ENCODE measurements at places on chromosomes 16 and 17.

GRCh38 chr17:69577098-69577497, 162.6 kb downstream of the MAP2K6 start:
- no peak for DNase-seq

DNA sequence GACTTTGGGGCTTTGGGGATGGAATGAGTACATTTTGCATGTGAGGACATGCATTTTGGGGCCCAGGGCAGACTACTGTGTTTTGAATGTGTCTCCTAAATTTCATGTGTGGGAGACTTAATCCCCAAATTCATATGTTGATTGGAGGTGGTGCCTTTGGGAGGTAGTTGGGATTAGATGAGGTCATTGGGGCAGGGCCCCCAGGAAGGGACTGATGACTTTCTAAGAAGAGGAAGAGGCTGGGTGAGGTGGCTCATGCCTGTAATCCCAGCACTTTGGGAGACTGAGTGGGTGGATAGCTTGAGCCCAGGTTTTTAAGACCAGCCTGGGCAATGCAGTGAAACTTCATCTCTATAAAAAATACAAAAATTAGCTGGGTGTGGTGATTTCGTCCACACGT, 42.8 kb upstream of the RAI1 start:
- DNase-seq = no peak

DNA sequence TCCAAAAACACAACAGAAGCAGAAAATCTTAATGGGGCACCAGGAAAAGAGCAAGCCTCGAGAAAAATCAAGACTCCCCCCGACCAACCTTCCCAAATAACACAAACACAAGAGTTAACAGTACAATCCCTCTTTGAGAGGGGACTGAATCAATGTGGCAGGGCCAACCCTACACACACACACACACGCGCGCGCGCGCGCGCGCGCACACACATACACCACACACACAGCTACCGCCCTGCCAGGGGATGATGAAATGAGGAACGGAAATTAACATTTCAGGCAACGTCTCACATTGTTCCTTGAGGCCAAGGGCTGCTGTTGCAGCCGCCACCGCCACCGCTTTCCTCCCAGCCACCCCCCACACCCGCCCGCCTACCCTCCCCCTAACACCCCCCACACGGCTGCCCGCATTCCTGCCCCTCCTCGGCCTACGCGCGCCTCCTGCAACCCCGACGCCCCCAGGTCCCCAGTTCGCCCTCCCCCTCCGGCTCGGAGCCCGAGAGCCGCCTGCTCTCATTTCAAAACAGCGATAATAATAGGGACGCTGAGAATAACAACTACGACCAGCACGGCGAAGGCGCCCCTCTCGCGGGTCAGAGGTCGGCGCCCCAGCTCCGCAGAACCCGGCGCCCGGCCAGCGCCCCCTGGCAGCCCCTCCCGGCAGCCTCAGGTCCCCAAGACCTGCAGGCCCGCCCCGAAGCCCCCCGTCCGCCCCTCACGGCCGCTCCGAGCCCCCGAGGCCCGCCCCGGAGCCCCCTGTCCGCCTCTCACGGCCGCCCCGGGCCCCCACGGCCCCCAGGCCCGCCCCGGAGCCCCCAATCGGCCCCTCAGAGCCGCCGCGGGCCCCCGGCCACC, 1.1 kb downstream of the ANKRD11 start:
- peak; percentile 84 for DNase-seq

GRCh38 chr16:89712274-89712781, 8.4 kb downstream of the VPS9D1 start:
- DNase-seq = no peak

DNA sequence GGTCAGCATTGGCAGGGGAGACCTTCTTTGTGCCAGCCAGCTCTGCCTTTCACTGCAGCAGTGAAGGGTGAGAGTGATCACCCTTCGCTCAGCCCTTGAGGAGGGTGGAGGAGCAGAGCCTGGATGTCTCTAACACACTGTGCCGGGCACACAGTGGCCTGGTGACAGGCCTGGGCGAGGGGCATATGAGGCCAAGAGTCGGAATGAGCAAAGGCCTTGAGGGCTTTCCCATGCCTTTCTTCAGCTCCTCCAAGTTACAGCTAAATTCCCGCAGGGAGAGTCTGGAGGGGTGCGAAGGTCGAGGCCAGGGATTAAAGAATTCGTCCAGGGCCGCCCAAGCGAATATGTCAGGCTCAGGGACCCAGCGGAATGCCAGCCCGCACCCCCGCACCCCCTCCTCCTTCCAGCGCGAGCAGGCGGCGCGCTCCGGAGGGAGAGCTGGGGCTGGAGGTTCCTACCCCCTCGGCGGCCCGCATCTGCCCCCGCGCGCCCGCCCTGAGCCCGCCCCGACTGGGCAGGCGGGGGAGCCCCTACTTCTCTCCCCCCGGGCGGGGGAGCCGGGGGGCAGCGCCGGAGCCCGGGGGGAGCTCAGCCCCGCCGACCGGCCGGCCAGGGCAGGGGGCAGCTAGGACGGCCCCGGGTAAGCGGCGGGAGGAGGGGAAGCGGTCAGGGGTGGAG, at the start of gene RASL10B:
TSS of gene RASL10B (plus strand) at position 401 of the 678 bp plus-strand sequence. CDS start 3,546 bp downstream, outside the sequence.
- peak; percentile 89 for DNase-seq

- DNase-seq = no peak
These were observed 128.4 kb downstream of the CDH11 start for GRCh38 chr16:64993464-64993863.

GRCh38 chr17:65025297-65025696, 31.2 kb downstream of the GNA13 start:
- no peak for DNase-seq

GRCh38 chr16:16086653-16087446, 136.4 kb downstream of the ABCC6 start:
- no peak for DNase-seq

- DNase-seq = no peak
These were observed 51.1 kb downstream of the SF3B3 start for GRCh38 chr16:70574595-70575271.

DNA sequence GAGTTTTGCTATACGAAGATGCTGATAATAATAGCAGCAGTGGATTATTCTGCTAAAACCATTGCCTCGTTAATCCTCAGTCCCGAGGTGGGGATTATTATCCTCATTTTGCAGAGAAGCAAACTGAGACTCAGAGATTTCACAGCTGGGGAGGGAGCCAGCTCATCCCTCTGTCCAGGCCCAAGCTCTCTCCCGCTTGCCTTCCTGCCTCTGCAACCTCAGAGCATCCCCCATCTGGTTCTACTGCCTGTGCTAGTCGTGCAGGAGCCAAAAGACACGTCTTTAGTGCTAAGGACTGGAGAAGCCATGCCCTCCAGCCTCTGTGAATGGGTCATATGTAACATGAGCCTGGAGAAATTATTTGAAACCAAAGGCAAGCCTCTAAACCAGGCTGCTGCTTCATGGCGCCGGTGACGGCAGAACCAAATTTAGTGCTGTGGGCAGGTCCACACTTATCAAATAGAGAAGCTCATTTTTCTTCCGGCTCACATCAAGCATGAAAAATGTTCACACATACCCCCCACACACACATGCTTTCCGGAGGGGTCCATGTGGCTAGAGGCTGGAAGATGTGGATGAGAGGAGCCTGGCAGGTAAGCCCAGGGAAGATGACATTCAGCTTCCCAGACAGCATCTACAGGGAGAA, 13.5 kb downstream of the MAPT start:
- no peak for DNase-seq

GRCh38 chr17:78981010-78981888, 1.5 kb upstream of the LGALS3BP start:
- DNase-seq = no peak

- DNase-seq = no peak
These were observed 240.1 kb downstream of the GSG1L start for GRCh38 chr16:27823421-27823820.

DNA sequence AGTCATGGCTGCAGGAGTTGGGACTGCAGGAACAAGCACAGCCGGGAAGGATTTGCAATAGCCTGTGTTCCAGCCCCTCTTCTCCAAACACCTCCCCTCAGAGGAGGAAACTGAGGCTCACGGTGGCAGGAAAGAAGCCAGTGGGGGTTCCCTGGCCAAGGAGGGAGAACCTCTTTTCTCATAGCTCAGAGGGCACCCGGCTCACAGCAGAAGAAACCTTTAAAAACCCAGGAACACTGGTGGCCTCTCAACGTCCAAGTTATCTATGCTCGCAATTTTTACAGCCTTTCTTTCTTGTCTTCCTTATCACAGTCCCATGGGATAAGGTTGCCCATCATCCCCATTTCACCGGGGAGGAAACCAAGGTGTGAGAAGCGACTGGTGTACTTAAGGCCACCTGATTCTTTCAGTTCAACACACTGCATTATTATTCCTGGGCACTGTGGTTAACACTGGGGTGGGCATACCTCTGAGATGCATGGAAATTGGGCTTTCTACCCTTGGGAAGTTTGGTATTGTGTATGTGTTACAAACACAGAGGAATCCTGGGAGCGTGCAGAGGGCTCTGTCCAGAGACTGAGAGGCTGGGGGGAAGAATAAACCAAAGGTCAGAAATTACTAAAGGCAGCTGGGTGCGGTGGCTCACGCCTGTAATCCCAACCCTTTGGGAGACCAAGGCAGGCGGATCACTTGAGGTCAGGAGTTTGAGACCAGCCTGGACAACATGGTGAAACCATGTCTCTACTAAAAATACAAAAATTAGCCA, 791 bp upstream of the ZNF629 start:
- DNase-seq = no peak

Measured in urothelium cell line (cell line).